Right atrium auricular region (tissue), 2 donors: ENCODE measurements at places on chromosomes 6 and 20. TPM values are rescaled to one million over a fixed set of nuclear protein-coding genes. Genes with fewer than 3 reads are reported as not detected.

Gene SPTLC3
- 2.8 TPM for total RNA-seq

Gene SLC17A1
- not detected for total RNA-seq

Gene TPX2
- total RNA-seq, result 2.9 TPM

- H3K27ac ChIP-seq, result no peak overlapping the region
- no peaks in the 10 kb centered on the region for H3K27me3 ChIP-seq
These were observed 53.6 kb downstream of the MAP3K5 start for GRCh38 chr6:136738692-136739057.

GRCh38 chr20:59736366-59736765, 132.0 kb downstream of the PHACTR3 start:
- no peaks in the 10 kb centered on the region for H3K36me3 ChIP-seq
- no peak overlapping the region for H3K27ac ChIP-seq
- no peaks in the 10 kb centered on the region for H3K4me1 ChIP-seq
